Mesothelial cell of epicardium (in vitro differentiated cells): ENCODE measurements at places on chromosomes 7 and 10. TPM values are rescaled to one million over a fixed set of nuclear protein-coding genes. Genes with fewer than 3 reads are reported as not detected.
A peak's percentile ranks its signal among the peaks of the same experiment; 100 is the strongest.

OIT3 gene
- 0.34 to 0.72 TPM (median 0.38 TPM) in 3 replicates for total RNA-seq

GRCh38 chr7:124201768-124202349 is 169.0 kb upstream of the TMEM229A start:
- no peak for DNase-seq
- no peaks in the 10 kb centered on the region for H3K36me3 ChIP-seq
- no peaks in the 10 kb centered on the region for H3K27me3 ChIP-seq
- no peak overlapping the region for H3K27ac ChIP-seq
- no peak overlapping the region for H3K4me3 ChIP-seq

GRCh38 chr7:22350466-22351328 is 6.3 kb downstream of the RAPGEF5 start:
- no peak overlapping the region for H3K4me3 ChIP-seq
- DNase-seq: no peak
- peaks cover 16% of the 10 kb centered on the region for H3K27me3 ChIP-seq
- H3K36me3 ChIP-seq: peaks cover 8% of the 10 kb centered on the region

DNA sequence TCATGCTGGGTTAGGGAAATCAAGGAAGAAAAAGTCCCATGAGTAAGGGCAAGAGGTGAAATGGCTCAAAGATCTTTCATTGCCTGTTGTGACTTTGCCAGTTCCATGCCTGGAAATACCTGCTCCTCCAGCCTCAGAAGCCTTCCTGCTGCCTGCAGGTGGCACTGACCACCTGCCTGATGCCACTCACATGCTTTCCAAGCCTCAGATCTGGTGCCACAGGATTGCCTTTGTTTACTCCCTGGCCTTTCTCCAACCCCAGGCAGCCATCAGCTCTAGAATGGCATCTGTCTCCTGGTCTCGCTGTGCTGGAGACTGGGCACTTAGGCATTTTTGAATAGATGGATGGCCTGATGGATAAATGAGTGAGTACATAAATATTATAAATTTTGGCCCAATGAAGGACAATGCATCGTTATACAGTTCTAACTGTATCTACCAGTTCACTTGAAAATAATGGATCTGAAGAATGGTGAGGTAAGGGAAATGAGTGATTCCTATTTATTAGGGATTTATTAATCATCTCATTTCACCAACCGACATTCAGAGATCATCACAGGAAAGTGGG is 657.2 kb downstream of the INHBA start:
- DNase-seq: no peak
- no peak overlapping the region for H3K27ac ChIP-seq
- H3K4me3 ChIP-seq: no peak overlapping the region
- H3K27me3 ChIP-seq: no peaks in the 10 kb centered on the region
- H3K4me1 ChIP-seq: peaks cover 16% of the 10 kb centered on the region

DNA sequence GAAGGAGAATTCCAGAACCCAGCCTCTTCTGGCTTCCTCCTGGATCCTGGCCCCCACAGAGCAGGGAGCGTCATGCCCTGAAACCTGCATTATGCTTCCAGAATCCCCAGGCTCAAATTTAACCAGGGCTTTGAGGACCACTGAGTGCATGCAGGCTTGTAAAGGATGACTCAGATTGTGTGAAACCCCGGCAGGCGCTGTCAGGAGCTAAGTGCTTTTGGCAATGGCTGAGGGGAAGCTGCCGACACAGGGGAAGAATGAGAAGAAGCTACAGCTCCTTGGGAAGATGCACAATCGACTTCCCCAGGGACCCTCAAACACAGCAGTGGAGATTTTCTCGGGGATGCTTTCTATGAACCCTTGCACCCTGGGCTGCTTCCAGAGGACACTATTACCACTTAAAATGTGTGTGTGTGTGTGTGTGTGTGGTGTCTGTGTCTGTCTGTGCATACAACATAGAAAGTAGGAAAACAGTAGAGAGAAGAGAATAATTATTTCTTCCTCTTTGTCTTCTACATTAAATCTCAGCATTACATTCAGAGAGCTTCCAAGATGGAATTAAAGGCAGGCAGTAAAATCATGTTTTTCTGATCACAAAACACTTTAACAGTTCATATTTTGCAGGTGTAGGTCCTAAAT is 183.5 kb upstream of the INHBA start:
- H3K4me3 ChIP-seq: no peak overlapping the region
- H3K27ac ChIP-seq: peak overlapping the region; percentile 67
- no peaks in the 10 kb centered on the region for H3K36me3 ChIP-seq

GRCh38 chr7:134461916-134462315 is 3.0 kb upstream of the AKR1B1 start:
- H3K27me3 ChIP-seq: no peaks in the 10 kb centered on the region
- H3K27ac ChIP-seq: no peak overlapping the region
- H3K4me3 ChIP-seq: no peak overlapping the region
- DNase-seq: no peak
